ENCODE measurements at places on chromosomes 3 and 15.

GRCh38 chr3:173690542-173691180 lies 293.1 kb downstream of the NLGN1 start:
- DNase-seq = no peak

DNA sequence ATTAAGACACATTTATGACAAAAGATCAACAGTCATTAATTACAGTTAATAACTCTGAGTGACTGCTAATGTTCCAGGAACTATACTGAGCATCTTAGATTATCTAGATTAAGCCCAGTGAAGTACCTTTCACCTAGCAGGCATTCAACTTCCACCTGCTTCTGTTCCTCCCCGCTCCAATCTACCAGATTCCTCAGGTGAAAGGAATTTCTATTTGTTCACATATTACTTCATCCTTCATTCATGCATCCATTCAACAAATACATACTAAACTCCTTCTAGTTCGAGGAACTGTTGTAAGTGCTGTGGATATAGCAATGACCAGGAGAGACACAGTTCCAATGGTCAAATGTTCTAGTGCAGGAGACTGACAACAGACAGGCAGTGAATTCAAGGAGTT lies 139.3 kb downstream of the FILIP1L start:
- DNase-seq = no peak

- DNase-seq = no peak
Observed at GRCh38 chr15:51936105-51936478, 35.5 kb downstream of the LEO1 start.

DNA sequence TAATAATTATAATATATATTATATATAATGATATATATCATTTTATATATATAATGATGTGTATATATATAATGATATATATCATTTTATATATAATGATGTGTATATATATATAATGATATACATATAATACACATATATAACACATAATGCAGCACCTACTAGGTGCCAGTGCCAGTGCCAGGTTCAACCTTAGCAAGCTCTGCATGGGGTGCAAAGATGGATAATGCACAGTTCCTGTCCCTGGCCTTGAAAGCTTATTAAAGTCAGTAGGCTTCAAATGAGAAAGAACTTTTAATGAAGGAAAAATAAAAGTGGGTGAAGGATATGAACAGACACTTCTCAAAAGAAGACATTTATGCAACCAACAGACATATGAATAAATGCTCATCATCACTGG lies 192.7 kb upstream of the SLC2A2 start:
- DNase-seq = no peak

DNA sequence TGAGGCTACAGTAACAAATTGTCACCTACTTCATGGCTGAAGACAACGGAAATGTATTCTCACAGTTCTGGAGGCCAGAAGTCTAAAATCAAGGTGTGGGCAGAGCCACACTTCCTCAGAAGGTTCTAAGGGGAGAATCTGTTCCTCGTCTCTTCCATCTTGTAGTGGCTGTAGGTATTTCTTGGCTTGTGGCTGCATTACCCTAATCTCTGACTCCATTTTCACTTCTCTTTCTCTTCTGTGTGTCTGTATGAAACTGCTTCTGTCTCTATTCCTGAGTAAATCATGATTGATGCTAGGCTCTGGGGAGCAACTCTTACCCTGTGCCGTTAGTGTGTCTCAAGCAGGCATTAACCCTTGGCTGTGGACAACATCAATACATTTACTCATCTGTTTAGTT lies 164.7 kb downstream of the SQOR start:
- DNase-seq = no peak

DNA sequence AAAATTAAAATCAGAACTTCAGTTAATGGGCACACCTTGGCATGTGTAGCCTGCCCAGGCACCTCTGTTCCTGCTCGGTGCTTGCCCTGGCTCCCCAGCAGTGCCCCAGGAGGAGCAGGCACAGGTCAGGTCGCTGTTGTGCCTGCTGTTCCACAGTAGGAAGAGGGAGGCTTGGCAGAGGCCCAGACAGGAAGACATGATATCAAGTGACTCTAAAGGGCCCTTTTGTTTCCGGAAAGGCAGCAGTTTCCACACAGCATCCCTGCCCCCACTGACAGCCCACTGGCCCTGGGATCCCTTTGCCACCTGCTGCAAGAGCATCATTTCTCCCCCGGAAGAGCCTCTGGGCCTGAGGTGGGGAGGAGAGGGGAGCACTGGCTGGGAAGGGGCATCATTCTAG lies 40.5 kb upstream of the HES1 start:
- DNase-seq = no peak

- no peak for DNase-seq
Observed at GRCh38 chr3:3778641-3779270, 20.5 kb upstream of the LRRN1 start.

GRCh38 chr3:32499585-32499984 lies 3.1 kb downstream of the CMTM6 start:
- DNase-seq = no peak

- DNase-seq = no peak
Observed at GRCh38 chr15:55775316-55775715, 32.4 kb upstream of the PRTG start.

DNA sequence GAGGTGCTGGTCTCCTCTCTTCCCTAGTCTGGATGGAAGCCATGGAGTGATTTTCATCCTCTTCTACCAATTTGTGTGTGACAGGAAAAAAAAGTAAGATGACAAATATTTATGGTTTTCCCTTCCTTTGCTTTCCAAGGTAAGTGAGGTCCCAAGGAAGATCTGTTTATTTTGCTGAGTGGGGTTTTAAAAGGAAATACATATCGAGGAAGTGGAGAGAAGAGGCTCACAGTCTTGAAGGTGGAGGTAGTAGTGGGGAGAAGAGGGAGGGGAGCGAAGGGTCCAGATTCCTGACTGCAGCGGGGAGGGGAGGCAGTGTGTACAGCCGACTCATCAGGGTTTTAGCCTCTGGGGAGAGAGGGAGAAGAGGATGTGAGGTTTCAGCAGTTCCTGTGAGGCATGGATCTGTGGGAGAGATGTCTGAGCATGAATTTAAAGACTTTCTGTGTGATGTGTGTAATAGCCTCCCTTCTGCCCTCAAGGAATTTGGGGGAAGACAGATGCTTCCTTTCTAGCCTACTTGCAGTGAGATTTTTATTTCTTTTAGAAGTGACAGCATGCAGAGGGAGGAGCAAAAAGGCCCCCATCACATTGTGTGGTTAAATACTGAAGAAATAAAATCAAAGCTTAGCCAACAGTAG lies 272.4 kb downstream of the THRB start:
- no peak for DNase-seq

DNA sequence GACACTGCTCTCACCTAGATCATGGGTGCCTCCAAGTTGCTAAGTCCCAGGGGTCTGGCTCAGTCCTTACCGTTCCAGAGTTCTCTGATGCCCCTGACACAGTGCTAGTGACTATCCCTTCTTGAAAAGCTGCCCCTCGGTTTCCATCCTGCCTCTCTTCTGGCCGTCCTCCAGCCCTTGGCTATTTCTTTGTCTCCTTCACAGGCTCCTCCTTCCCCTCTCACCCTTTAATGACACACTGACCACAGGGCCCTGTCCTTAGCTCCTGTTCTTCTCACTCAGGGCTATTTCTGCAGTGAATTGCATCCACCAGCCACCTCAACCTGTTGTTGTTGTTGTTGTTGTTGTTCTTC lies 31.1 kb downstream of the SLC28A1 start:
- DNase-seq = no peak

GRCh38 chr3:146160964-146161662 lies at the start of gene PLOD2:
Gene PLOD2, minus strand, starts transcription at chr3:146161184. Its CDS starts 195 bp downstream, at chr3:146160989.
- DNase-seq = peak; percentile 2

DNA sequence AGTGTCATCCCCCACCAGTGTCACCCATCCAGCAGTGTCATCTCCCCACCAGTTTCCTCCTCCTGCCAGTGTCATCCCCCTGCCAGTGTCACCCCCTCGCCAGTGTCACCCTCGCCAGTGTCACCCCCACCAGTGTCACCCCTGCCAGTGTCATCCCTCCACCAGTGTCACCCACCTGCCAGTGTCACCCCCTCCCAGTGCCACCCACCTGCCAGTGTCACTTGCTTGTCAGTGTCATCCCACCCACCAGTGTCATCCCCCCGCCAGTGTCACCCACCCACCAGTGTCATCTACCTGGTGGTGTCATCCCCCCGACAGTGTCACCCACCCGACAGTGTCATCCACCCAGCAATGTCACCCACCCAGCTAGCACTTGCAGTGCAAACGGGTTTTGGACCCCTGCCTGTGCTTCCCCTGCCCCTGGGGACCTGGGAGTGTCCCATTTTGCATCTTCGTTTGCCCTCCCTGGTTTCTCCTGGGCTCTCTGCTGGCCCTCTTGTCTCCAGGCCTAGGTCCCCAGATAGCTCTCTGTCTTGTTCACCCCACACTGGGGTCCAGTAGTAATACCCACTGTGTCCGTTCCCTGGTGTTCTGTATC lies 99.8 kb upstream of the PRR20G start:
- DNase-seq = no peak

GRCh38 chr3:167450675-167451074 lies 23.2 kb downstream of the SERPINI2 start:
- DNase-seq = no peak
